Frontal cortex (tissue), 4 donors: ENCODE measurements at places on chromosomes 11 and 22. TPM values are rescaled to one million over a fixed set of nuclear protein-coding genes. Genes with fewer than 3 reads are reported as not detected.

DNA sequence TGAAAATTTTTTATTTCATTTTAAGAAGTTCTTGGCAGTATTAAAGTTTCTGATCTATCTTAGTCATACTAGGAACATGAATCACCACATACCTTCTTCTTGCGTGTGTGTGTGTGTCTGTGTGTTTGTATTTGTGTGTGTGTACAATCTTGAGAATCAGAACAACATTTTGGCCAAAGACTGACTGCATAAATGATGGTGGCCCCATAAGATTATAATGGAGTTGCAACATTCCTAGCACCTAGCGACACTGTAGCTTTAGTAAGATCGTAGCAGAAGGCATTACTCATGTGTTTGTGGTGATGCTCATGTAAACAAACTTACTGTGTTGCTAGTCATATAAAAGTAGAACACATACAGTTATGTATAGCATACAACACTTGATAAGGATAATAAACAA, 205.4 kb downstream of the FAM76B start:
- no peak for DNase-seq

DNAJB7 gene
- total RNA-seq, result not detected

OR4D9 gene
- total RNA-seq, result not detected

DNA sequence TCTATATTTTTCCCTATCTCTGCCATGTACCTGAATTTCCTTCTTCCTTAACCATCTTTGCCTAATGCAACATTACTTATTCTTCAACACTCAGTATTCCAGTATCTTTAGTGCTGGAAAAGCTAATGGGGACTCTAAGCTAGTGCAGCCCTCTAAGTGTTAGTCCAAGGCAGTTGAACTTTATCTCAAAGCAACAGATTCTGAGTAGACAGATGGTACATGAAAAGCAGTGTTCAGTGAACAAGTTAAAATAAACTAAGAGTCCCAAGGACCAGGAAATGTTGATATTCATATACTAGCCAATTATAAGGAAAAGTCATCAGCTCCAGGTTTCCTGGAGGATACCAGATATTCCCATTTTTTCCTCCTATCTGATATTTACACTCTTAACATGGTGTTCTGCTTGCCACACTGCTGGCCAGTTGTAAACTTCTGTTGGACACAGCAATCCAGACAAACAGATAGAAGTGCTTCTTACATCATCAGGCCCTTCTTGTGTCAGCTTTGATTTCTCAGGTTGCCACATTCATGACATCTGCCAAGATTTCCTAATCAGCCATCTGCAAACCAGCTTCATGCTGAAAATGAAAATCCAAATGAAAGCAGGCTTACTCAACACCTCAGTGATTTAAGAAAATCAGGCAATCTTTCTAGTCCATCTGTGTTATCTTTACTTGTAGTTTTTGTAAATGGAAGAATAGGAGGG, 255.9 kb upstream of the POU2AF2 start:
- no peak for DNase-seq

AIP gene
- 89.3 TPM for total RNA-seq

- no peak for DNase-seq
Measured at GRCh38 chr11:103789952-103790351, 246.5 kb upstream of the DDI1 start.

DNA sequence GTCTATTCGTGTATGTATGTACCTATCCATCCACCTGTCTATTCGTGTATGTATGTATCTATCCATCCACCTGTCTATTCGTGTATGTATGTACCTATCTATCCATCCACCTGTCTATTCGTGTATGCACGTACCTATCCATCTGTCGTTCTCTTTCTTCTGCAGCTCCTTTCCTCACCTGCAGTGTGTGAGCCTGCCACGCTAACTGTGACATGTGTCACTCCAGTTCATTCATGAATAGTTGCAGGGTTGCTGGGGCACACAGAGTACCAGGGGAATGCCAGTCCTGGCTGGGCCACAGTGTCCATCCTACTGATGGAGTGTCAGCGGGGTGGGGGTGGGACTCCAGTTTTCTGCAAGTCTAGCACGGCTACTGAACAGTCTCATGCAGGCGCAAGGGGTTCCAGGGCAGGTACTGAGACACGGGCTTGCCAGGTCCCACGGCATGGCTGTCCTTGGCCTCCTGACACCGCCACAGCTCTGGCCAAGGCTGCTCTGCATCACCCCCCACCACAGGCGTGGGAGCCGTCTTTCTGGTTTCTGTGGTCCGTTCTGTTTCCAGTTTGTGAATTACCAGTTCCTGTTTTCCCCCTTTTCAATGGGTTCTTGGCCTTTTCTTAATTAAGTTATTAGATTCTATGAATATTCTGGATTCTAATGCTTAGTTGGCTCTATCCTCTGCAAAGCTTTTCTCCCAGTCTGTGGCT, 88.8 kb upstream of the CLDN5 start:
- DNase-seq, result no peak

- no peak for DNase-seq
Measured at GRCh38 chr11:11561991-11562390, 59.8 kb downstream of the GALNT18 start.

CCS gene
- 19.2 TPM for total RNA-seq

GRCh38 chr22:20155330-20156041, 4.6 kb upstream of the CCDC188 start:
- peak; percentile 89 for DNase-seq

DNA sequence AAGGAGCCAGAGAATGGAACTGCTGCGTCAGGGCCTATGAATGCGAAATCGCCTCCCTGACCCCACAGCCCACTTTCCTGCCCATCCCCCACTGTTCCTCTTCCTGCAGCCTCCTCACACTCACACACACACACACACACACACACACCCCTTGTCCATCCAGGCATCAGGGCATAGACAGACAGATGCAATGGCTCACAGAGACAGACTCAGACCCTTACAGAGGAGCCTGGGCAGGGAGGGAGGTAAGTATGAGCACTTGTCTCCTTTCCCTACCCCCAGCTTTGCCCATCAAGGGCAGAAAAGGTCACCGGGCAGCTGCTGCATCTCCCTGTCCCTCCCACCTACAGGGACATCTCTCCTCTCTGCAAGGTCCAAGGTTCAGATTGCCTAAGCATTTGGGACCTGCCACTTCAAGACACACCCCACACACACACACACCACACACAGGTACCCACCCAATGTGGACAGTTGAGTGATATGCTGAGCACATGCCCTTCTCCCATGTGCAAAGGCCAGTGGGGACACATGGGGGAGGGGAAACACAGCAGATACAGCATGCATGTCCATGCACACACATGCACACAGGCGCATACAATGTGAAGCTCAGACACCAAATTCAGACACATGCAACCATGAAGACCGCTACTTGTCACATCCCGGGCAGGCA, 2.0 kb upstream of the NRXN2 start:
- DNase-seq, result no peak

GRCh38 chr22:50027639-50028537, 15.3 kb upstream of the IL17REL start:
- DNase-seq, result no peak

- DNase-seq, result no peak
Measured at GRCh38 chr11:20156280-20156875, 3.9 kb downstream of the DBX1 start.

DNA sequence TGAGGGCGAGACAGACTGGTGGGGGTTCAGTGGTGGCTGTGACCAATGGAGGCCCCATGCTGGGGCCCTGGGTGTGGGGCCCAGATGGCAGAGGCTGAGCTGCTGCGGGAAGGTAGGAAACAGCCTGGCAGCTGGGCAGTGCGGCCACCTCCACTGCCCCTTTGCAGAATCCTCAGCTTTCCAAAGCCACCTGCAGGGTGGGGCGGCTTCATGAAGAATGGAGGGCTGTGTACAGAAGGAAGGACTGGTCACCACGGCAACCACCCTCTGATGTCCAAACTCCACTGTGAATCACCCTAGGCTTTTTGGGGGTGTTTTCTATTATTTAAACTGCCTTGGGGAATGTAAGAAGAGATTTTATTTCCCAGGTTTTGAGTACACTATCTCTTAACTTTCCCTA, 166.3 kb upstream of the NAV2 start:
- DNase-seq, result no peak

PDGFD gene
- 7.3 TPM for total RNA-seq

DNA sequence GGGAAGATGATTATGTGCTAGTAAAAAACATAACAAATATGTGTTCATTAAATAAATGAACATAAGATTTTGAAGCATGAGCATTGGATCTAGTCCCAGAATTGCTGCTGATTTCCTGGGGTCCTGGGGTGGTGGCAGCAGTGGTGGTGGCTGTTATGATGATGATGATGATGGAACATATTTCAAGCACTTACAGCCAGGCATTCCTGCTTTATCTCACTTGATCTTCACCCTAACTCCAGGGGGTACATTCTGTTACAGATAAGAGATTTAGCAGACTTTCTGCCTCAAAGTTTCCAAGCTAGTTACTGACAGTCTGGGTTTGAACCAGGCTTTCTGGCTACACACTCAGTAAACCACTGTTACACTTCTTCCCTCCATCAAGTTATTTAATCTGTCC, 5.2 kb downstream of the TRAPPC4 start:
- no peak for DNase-seq

PTDSS2 gene
- total RNA-seq, result 21.6 TPM

DNA sequence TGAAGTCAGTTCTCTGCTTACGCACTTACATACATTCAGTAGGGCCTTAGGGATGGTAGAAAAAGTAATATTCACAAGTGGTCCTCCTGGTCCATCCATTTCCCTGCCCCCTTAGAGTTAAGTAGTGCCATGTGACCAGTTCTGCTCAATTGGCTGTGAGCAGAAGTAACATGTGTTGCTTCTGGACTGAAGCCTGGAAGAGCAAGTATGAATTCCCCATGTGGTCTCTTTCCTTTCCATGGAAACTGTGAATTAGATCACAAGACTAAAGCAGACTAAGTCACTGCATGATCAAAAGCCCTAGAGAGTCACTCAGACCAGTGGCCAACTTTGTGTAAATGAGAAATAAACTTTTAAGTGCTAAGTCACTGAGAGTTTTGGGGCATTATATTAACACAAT, 341.7 kb upstream of the CADM1 start:
- no peak for DNase-seq

DNA sequence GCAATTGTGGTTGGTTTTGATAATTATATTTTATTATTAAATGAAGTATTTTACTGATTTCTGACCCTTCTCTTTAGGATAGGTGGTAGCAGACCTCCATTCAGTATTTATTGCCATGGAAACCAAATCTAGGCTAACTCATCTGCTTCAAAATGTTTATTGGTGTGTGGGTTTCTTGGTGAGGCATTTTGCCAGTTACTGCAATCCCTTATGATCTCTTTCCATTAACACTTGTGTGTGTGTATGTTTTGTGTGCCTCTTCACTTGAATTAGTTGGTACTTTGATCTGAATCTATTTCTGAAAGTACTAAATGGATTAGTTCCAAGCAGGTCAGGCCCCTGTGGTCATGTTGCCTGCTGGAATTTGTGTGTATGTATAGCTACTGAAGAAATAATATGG, 184.4 kb upstream of the C11orf87 start:
- no peak for DNase-seq

ELFN2 gene
- 7.7 TPM for total RNA-seq

DNA sequence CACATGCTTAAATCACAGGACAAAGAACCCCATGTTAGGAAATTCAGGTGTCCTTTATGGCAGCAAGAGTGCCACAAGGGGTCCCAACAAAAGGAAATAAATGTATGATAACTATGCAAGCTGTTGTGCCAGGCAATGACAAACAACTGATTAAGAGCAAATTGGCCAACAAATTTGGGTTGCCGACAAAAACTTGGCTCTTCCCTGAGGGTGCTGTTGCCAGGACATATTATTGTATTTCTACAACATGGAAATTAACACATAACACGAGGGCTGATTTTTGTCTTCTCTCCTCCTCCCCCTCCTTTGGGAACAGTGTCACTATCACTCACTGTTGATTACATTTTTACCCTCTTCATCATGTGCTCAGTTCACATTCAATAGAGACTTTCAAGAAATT, 56.0 kb downstream of the LRRC4C start:
- DNase-seq, result no peak

- DNase-seq, result no peak
Measured at GRCh38 chr22:48321986-48322545, 1505.6 kb downstream of the BRD1 start.

DNA sequence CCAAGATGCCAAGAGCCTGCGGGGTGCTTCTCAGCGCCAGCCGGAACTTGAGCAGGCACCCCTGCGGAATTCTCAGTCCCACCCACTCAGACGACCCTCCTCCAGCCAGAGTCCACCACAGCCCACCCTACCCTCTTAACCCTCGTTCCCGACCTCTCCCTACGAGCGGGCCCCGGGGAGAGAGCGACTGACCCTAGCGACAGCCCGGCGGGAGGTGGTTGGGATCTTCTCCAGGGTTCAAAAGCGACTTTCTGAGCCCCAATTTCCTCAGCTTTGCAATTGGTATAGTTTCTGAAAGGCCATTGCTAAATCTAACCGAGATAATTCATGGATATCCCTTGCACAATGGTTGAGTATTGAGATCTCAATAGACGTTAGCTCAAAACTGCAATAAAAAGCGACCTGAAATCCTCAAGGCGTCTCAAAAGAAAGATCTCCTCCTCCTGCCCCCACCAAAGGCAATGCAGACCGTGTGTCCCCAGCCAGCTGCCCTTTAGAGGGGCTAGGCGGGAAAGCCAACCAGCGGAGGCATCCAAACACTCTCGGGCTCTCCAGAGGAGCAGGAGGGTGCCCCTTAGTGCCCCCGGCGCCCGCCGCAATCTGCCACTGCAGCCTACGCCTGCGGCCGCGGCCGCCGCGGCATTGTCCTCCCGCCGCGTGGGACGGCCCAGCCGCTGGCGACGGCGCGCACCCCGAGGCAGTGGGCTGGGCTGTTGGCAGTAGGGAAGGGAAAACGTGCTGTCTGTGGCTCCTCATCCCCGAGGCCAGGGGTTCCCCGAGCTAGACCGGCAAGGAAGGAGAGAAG, 1.5 kb upstream of the SLC6A5 start:
- no peak for DNase-seq

DNA sequence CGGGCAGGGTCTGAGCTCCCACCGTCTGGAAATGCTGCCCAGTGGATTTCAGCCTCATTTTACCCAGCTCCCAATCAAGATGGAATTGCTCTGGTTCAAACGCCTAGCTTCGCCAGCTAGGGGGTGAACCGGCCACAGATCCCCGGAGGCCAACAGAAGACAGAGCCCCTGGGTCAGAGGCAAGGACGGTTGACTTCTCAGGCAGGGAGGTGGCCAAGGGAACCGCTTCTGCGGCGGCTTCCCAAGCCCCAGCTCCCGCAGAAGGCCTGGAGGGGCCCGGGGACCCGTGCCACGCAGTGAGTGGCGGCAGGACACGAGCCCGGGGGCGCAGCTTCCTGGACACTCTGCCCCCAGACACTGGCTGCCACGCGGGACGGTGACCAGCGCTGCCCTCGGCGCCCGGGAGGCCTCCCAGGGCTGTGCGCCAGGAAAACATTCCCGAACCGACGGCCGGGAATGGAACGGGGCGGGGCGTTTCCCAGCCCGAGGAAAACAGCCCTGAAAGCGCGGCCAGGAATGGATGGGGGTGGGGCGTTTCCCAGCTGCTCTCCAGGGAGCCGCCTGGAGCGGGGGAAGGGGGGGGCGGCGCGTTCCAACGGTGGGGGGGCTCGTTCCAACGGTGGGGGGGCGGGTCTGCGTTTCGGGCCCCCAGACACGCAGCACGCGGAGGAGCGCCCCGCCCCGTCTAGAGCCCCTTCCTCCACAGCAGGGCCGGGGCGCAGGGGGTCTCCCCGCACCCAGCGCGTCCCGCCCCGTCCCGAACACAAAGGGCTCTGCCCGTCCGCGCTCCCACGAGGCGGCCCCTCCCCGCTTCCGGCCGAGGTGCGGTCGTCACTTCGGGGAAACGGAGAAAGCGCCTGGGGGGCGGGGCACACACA, 13.5 kb upstream of the B4GALNT4 start:
- peak; percentile 80 for DNase-seq

BACE1 gene
- 21.2 TPM for total RNA-seq

GRCh38 chr11:133984828-133985227, 28.1 kb upstream of the IGSF9B start:
- no peak for DNase-seq
